Fibroblast of skin of right biceps (primary cell): ENCODE measurements at places on chromosomes 3 and 15.

DNA sequence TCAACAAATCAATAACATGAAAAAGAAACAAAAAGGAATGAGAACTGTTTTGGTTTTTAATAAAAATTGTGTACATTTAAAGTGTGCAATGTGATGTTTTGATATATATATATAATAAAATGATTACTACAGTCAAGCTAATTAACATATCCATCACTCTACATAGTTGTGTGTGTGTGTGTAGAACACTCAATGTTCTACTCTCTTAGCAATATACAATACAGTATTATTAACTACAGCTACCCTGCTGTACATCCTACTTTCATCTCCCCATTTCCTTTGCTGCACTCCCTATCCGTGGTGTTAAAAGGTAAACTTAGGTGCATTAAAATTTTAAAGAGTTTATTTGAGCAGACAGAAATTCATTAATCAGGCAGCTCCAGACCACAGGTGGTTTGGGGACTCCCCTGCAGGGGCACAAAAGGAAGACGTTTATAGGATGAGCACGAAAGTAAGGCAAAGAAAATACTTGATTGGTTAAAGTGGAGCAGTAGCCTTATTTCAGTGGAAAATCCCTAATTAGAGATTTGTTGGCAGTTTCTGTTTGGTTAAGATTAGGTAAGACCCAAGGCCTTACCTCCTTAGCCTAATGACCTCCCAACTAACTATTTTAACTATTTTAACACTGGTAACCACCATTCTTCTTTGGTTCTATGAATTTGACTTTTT is 61.8 kb upstream of the SNRK start:
- no peak for DNase-seq

- no peak for DNase-seq
Measured at GRCh38 chr3:22779737-22780136, 423.4 kb upstream of the UBE2E2 start.

- peak; percentile 72 for DNase-seq
Measured at GRCh38 chr3:151798466-151798865, 15.4 kb upstream of the AADAC start.

- DNase-seq = peak; percentile 99
Measured at GRCh38 chr3:11530153-11530721, 113.5 kb downstream of the VGLL4 start.

DNA sequence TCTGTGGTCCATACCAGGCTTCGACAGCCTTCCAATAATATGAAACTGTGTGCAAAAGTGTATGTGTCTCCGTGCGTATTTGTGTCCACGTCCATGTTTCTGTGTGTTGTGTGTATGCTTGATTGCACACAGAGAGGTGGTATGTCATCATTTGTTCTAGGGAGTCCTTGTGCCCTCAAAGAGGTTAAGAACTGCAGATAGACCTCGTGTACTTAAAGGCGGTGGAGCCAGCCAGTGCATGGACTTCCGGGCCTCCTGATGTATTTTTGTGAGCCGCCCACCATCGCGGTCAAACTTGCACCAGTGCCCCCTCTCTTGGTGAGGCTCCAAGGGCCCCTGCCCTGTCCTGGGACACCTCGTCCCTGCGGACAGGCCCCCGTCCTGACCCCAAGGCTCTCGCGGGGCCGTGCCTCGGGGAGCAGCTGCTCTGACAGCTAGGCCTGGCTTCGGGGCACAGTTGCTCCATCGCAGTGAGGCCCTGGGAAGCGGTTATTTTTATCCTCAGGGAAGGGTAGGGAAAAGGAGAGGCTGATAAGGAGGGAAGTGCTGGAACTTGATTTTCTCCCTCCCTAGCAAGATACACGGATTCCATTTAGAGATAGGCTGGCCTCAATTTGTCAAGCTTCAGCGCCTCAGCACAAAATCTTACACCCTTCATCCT is 1.2 kb upstream of the RYK start:
- DNase-seq = no peak

GRCh38 chr15:36903922-36904556 is 196.3 kb downstream of the MEIS2 start:
- DNase-seq = no peak

GRCh38 chr3:114452256-114452655 is 158.4 kb downstream of the TIGIT start:
- DNase-seq = no peak

DNA sequence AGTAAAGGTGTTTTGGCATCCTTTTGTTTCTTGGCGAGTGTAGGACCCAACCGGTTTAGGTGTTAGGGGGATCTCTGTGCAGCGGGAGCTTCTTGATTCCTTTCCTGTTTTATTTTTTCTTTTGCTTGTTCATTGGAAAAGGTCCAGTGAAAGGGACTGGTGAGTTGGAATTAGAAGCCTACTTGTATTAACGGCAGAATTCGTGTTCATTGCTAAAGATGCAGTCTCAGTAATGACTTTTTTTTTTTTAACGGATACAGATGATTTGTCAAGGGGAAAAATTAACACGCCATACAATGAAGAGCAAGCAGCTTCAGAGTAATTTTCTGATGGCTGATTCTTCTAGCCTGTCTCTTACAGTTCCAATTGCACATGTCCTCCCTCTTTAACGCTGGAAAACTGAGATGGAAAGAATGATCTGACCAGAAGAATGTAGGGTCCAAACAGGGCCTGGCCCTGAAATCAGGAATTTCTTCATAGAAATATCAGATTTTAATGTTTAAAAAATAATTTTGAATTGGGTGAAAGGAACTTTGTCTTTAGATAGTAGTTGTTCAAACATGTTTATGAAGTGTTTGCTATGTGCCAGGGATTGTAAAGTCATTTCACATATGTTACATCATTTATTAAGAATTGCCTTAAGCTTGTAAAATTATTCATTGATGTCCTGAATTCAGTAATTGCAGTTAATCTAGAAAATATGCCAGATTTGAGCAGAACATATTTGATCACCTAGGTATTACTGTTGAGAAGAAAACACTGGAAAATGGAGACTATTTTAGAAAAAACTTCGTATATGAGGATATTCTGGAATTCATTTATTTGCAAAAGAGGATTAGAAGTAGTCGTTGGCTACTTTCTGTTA is 1.4 kb downstream of the MAPK6 start:
- peak; percentile 17 for DNase-seq

DNA sequence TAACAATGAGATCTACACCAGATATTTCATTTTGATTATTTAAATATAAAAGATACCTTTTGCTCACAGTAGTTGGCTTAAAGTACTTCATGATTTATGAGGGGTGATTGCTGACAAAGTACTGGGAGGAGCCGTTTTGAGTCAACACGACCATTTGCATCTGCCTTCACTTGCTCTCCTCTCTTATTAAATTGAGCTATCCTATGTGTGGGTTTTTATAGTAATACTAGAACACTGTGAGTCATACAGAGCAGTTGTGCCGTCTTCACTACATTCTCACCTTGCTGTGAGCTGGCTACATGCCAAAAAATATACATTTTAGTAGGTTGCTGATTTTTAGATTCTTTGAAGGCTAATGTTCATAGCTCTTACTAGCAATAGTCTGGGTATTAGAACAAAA is 161.2 kb downstream of the ALCAM start:
- peak; percentile 55 for DNase-seq

DNA sequence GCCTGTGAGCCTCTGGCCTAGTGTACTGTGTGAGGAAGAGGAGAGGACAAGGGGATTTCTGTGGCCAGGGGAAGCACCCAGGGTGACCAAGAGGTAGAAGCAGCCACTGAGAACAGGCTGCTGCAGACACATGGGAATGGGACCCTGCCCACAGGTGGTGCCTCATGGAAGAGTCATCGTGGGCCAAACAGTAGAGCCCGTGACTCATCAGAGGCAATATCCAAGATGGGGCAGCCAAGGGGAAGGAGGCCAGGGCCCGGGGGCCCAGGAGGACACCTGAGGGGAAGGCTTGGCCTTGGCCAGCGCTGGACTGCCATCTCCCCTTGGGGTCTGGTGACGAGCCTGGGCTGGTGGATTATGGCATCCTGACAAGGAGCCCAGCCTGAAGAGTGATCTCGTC is 275.0 kb upstream of the LYSMD4 start:
- peak; percentile 7 for DNase-seq

- no peak for DNase-seq
Measured at GRCh38 chr15:31298707-31299172, 27.9 kb upstream of the KLF13 start.

DNA sequence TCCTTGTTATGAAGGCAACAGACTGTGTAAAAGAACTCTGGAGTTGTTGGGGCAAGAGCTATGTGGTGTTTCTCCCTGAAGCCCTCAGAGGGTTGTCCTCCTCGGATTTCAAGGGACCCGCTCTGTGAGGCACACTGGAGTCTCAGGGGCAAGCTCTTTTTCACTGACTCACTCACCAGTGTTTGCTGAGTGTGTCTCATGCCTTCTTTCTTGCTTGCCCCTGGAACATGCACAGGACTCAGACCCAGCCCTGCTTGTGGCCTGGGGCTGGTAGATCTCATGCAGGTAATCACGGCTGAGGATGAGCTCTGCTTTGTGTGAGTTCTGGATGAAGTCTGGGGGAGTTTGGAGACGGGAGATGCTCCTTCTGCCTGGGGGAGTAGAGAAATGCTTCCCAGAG is 93.7 kb downstream of the CACNA1D start:
- no peak for DNase-seq

- DNase-seq = no peak
Measured at GRCh38 chr3:152419748-152420147, 151.0 kb downstream of the MBNL1 start.

DNA sequence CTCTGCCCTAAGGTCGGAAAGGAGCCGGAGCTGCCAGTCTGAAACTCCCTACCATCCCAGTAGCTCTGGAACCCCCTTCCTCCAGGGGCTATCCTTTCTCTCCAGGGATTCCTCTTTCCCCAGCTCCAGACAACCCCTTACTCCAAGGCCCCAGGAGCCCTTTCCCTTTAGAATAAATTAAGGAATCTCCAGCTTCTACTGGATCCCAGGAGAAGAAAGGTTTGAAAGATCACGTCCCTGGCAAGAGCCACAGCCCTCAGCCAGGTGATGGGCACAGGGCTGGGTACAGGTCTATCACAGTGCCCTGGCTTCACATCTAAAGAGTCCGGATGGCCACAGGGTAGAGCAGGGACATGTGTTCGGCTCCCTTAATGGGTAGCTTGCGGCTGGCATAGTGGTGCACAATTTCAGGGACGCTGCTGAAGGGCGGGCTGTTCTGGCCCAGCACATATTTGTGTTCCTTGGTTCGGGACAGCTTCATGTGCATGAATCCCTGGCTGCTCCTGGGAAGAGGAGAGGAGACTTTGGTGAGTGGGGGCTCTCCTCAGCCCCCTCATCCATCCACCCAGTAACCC is 20.0 kb downstream of the SHF start:
- DNase-seq = no peak

- no peak for DNase-seq
Measured at GRCh38 chr15:96332637-96333121, 2.2 kb downstream of the NR2F2 start.

- peak; percentile 11 for DNase-seq
Measured at GRCh38 chr15:94412979-94413746, 181.8 kb downstream of the MCTP2 start.

DNA sequence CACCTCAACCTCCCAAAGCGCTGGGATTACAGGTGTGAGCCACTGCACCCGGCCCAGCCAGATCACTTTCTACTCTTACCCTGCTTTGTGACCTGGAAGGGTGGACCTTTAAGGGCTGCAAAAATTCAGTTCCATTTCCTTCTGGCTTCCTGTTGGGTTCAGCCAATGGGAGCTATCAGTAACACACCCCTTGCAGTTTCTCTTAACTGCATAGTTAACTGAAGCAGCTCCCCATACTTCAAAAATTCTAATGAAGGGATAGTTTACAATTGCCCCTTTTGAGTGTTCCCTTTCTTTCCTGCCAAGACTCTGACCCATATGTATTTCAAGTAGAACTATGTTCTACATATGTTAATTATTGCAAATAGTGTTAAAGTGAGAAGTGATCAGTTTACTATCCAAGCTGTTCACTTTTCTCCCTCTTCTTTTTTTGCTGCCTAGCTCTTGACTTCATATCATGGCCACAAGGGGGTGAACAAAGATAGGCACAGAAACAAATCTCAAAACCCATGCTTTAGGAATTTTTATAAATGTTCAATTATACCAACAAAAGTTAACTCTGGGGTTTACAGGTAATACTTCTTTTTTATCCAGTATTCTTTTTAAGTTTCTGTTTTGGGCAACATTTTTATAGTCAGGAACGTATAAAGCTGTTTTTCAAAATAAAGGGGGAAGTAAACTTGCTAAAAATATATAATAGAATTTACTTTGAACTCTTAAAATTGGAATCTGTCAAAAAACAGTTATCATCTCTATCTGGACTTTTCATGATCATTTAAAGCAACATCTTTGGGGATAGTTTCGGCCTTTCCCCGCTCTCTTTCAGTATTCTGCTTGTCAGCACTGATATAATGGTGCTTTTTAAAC is 8.1 kb downstream of the PGBD4 start:
- DNase-seq = peak; percentile 43

GRCh38 chr3:25427942-25428788 is at the start of gene RARB:
TSS of gene RARB (plus strand) at chr3:25428263. CDS start at chr3:25428732, 469 bp downstream.
- DNase-seq = peak; percentile 97

GRCh38 chr3:53802256-53802880 is 43.9 kb downstream of the CHDH start:
- no peak for DNase-seq

- DNase-seq = no peak
Measured at GRCh38 chr3:119292666-119293065, 1.5 kb upstream of the ARHGAP31 start.

DNA sequence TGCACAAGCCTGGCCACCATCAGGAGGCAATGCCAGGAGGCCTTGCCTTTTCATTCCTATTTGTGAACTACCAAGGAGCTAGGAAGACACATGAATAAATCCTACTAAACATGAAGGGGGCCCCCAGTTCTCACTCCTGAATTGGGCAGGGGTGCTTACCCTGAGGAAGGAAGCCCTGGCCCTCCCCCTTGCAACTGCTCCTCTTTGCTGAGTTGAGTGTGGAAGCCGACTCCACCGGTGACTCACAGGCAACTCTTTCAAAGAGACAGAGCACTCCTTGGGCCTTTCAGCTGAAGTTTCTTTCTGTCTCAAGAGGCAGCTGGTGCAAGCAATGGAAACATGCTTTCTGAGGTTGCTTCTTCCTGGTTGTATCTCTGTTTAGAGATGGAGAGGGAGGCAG is 1.7 kb downstream of the GABRG3 start:
- DNase-seq = peak; percentile 18

DNA sequence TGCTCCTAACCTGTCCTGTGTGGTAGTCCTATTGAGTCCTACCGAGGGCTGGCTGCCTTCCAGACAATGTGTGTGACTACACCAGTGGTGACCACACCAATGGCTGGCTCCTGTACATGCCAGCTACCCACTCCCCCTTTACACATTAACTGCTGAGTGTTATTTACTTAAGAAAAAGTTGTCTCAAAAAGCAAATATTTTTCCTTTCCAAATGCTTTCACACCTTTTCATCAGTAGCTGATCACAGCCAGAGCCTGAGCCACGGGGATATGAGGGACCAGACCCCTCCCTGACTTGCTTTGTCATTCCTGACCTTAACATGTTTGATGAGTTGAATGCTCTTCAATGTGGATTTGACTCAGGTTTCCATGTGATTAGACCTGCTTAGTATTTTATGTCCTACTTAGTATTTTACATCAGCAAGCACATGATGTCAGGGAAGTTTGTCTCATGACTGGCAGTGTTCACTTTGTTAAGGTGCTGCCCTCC is 29.6 kb upstream of the GREM1 start:
- peak; percentile 82 for DNase-seq

- DNase-seq = no peak
Measured at GRCh38 chr3:58518291-58518789, 18.6 kb downstream of the ACOX2 start.
